DMS153 (cell line): ENCODE measurements at places on chromosomes 6 and 20.

DNA sequence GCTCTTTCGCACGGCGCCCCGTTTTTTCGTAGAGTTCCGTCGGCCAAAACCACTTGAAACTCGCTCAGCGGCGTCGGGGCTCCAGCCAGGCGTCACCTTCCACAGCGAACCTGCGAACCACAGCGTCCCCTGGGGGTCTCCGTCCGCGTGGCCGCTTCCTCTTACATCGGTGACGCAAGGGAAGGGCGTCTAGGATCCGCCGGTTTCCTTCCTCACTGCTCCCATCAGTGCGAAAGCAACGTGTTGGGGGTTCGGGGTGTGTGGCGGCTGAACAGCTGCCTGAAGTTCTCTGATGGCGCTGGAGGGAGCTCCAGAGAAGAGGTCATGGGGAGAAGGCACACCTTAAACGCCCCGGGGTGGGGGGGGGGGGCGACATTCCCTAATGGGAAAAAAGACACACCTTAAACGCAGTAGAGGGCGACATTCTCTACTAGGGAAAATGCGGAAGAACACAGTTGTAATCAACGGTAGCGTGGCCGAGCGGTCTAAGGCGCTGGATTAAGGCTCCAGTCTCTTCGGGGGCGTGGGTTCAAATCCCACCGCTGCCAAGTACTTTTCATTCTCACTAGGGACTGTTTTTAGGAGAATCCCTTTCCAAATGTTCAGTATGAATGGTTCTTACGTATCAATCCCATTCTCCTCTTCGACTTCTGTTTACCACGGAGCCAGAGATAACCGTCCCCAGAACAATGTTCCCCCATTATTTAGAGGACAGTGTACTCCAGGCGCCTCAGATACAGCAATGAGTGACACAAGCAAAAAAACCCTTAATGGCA is 16.4 kb downstream of the ZNF311 start:
- DNase-seq: no peak

GRCh38 chr20:37392441-37393195 is 46.7 kb downstream of the SRC start:
- no peak for DNase-seq

- DNase-seq: no peak
Observed at GRCh38 chr6:71289039-71289801, 609 bp downstream of the OGFRL1 start.

GRCh38 chr6:110626442-110626841 is 150.0 kb upstream of the SLC22A16 start:
- DNase-seq: no peak

- DNase-seq: no peak
Observed at GRCh38 chr6:167091026-167091804, 31.7 kb upstream of the CCR6 start.

- no peak for DNase-seq
Observed at GRCh38 chr6:84842525-84843166, 78.2 kb upstream of the TBX18 start.

- DNase-seq: no peak
Observed at GRCh38 chr6:129472239-129472638, 237.7 kb downstream of the ARHGAP18 start.
